ENCODE measurements at places on chromosomes 1 and 21. TPM values are rescaled to one million over a fixed set of nuclear protein-coding genes. Genes with fewer than 3 reads are reported as not detected.

OLIG2 gene
- total RNA-seq = 0.21 TPM

RPRD2 gene
- total RNA-seq = 33.7 TPM

GPR37L1 gene
- total RNA-seq = not detected

KRTAP19-3 gene
- total RNA-seq = 1.1 TPM

FCRL1 gene
- total RNA-seq = not detected

THEM5 gene
- not detected for total RNA-seq

B4GALT2 gene
- 54.9 TPM for total RNA-seq

ITGB2 gene
- total RNA-seq = 11.2 TPM

PLEKHG5 gene
- total RNA-seq = 3.2 TPM

CLCA1 gene
- 0.09 TPM for total RNA-seq

JMJD4 gene
- total RNA-seq = 15.3 TPM

AGBL4 gene
- not detected for total RNA-seq

DNA sequence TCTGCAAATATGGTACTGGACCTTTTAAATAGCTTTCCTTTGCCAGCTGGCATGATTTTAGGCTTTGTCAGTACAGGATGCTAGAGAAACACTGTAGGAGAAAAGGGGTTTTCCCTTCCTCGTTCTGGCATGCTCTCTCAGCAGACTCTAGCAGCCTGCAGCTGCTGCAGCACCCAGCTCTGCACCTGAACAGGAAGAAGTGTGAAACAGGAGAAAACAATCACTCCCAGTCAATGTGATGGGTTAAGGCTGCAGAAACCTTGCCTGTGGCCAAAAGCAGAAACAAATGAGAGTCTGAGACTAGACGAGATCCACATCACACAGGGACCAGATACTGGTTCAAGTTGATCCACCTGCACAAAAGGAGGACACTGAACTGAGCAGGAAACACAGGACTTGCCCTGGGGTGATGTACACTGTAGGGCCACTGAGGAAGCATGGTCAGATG, 21.2 kb downstream of the OVGP1 start:
- no peak for DNase-seq

GRCh38 chr1:26302733-26303405, 3.6 kb downstream of the UBXN11 start:
- peak; percentile 70 for DNase-seq

DNA sequence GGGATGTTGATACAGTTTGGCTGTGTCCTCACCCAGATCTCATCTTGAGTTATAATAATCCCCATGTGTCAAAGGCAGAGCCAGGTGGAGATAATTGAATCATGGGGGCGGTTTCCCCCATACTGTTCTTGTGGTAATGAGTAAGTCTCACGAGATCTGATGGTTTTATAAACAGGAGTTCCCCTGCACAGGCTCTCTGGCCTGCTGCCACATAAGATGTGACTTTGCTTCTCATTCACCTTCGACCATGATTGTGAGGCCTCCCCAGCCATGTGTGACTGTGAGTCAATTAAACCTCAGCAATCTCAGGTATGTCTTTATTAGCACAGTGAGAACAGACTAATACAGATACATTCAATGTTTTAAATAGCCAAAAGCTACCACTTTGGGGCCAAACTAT, 41.1 kb downstream of the SLC35F3 start:
- DNase-seq = no peak

- DNase-seq = no peak
Observed at GRCh38 chr1:94522304-94522703, 19.3 kb downstream of the F3 start.

- DNase-seq = no peak
Observed at GRCh38 chr1:178408871-178409270, 87.9 kb downstream of the CLEC20A start.

DNA sequence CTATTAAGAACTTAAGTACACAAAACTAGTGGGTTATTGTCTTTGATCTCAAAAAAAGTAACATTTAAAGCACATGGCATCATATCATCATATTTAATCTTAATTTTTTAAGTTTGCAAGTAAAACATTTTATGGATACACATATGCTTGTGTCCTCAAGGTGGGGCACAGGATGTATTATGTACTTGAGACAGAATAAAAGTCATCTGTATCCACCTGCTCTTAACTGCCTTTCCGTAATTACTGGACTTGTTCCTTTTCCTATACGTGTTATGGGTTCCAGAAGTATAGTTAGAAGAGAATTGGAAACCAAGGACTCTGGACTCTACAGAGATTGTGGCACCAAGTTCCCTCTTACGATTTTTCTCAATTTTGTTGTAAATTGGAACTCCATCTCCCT, 79.4 kb downstream of the FCRL5 start:
- DNase-seq = no peak

DNA sequence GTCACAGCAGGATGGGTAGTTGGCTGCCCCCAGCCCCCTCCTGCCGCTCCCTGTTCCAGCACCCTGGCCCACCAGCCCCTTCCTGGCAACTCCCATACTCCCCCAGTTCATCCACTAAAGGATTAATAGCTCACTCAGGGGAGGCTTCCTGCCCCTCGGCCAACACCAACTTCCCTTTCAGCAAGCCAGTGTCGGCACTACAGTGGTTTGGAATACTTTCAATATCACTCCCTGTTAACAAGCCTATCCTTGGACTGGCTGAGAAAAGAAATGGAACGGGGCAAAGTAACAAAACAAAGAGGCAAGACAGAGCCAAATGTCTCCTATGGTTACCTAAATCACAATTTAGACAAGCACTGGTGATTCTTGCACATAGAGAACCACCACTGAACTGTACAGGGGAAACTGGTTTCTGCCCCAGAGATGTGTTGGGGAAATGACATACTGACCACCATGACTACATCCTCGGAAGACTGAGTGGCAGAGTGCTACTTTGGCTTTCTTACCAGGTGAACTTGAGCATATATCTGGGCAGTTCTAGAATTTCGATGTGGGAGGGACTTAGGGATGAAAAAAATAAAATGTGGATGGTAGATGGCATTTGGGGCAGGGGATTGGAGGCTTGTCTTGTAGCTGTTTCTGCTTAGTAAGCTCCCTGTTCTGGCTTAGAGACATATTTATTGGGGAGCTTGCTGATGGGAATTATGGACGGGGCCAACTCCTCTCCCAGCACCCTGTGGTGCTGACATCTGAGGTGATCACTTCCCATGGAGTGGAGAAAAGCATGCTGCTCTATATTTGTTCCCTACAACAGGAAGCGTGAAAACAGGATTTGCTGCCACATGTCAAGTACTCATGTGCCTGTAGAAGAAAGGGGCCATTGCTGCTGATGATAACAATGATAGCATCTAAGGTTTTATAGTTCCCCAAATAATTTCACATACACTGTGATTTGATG, 7.1 kb upstream of the CAPN2 start:
- DNase-seq = no peak

GRCh38 chr1:14822996-14823395, 224.5 kb downstream of the KAZN start:
- DNase-seq = no peak

DNA sequence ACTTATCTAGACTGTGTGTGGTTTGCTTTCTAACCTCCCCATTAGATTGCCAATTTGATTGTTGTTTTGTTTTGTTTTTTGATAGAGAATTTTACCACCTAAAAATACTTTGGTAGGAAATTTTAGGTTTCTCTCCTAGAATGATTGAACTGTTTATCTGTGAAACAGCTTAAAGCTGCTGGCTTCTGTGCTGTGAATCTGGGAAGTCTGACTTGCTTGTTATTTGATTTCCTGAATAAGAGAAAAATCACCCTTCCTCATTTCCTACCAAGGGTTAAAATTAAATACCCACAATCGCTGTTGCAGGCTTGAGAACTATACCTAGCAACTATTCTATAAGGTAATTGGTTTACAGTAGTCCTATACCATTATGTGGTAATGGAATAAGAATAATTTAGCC, 198.9 kb upstream of the CACYBP start:
- DNase-seq = no peak

DNA sequence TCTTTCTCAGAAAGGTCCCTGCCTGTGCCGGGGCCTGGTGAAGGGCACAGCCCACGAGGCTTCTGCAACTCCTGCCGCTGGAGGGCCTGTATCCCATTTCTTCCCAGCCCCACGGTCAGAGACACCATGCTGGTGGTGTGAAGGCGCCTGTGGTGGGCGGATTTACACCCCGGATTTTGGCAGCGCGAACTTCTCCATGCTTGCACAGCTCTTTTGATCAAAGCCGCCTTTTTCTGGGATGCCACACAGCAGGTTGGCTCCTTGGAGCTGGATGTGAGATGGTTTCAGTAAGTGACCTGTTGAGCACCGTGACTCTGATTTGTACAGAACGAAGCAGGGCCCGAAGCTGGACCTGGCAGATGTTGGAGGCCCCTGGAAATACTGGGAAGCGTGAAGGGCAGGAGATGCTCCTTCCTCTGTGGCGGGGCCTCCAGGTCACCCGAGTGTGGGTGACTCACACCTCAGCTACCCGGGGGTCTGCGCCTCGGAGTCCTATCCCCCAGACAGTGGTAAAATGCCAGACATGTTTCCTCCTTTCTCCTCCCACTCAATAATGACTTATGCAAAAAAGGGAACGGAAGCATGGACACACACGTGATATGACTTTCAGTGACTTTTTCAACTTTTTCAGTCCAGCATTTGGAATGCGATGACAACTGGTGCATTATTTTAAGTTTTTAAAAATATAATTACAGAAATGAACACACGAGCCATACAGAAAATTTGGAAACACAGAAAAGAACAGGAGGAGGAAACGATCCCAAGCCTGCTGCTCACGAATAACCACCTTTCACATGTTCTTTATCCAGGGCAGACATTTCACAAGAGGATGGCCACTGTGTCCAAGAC, 9.0 kb downstream of the UMODL1 start:
- DNase-seq = no peak

DNA sequence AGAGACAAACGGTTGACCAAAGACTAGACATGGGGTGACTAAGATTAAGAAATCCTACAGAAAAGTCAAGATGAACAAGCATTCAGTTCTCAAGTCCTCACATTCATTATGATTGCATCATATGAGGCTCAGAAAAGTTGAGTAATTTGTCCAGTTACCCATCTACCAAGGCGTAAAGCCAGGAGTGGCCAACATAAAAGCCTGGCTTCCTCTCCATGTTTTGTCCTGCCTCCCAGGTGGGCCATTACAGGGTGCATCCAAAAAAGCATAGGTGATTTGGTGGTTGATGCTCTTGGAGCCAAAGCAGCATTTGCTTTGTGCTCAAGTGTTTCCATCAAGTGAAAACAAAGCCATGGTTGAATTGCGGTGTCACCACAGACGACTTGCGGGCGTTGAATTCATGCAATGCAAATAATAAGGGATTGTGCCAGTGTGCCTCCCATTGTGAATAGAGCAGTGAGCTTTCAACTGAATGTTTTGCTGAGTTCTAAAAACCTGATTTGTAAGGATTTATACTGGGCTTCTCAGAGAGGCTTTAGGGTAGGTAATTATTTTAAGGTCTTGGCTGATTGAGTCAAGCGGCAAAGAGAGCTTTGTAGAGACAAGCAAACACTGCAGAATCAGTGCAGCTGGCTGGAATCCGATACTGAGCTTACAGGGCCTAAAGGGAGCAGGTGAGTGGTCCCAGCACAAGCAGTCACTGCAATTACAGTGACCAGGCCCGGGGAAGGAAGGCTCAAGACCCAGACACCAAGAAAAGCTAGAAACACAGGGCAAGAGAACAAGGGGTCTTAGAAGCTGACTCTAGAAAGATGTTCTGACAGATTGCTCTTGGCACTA, 54.1 kb downstream of the KCNJ15 start:
- no peak for DNase-seq

GRCh38 chr1:29234471-29234870, 1.9 kb upstream of the PTPRU start:
- no peak for DNase-seq

DNA sequence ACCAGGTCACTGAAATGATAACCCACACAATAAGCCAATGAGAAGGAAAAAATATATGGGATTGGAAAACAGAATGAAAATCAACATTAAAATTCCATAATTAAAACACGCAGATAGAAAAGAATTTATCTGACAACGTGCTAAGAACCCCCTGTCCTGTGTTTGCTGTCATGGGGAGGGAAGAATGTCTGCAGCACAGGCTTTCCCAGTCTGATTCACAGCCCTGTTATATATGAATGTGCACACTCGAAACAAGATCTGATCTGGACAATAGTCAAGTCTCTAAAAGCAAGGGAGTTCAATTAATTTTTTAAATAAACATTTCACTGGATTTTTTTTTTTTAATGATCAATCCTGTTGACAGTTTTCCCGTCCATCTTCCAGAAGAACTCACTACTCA, 220.0 kb downstream of the RERE start:
- no peak for DNase-seq

DNA sequence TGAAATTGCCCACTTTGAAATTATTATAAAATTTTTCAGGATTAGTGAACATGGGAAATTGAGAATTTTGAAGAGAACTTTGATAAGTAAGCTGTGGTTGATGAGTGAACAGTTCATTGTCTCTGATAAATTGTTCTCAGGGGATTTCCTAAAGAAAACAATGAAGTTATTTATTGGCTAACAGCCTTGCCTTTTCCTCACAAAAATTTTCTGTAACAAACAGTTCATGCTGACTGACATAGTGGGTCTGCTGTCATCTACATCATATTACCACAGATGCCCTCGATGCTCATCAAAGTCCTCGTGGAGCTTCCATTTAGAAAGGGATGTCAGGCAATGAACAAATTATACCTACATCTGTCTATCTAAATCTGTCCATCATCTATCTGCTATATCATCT, 113.4 kb downstream of the PTBP2 start:
- DNase-seq = no peak

DNA sequence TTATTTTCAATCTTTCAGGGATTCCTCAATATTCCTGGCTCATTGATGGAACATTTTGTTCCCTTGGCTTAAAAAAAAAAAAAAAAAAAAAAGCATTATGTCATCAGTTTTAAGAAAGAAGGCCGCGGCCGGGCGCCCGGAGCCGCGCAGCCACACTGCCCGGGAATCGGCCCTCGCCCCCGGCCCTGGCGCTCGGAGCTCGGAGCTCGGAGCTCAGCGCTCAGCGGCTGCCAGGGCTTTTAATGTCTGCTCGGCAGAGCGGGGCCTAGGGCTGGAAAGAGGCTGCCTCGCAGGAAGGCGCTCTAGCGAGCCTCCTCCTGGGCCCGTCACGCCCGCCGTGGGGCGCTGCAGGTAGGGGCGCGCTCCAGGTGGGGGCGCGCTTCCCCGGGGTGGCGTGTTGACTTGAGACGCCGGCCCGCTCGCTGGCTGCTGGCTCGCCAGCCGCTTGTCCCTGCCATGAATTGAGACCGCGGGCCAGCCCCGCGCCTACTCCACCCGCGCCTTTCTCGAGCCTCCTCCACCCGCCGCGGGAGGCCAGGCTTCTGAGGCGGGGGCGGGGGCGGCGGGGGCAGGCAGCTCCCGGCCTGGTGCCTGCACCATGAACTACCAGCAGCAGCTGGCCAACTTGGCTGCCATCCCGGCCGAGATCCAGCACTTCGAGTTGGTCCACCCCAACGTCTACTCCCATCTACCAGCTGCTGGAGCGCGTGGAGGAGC, 5.4 kb upstream of the TDRD5 start:
- DNase-seq = peak; percentile 56

DNA sequence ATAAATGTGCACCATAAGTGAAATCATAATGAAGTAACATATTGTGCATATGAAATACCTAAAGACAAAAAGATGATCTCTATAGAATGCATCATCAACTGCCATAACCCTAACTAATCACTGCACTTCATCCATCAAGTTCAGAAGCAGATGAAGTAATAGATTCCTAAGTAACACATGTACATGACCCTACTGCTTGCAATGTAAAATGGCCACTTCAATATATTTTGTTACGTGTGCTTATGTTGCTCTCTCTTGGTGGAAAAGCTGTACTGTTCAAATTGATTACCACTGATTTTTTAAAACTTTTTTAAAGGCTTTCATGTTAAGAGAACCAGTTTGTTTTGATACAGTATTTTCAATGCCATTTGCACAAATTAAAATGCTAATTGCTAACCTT, 141.8 kb downstream of the TTLL7 start:
- no peak for DNase-seq
